T-cell (primary cell): ENCODE measurements at places on chromosomes 4 and X.

DNA sequence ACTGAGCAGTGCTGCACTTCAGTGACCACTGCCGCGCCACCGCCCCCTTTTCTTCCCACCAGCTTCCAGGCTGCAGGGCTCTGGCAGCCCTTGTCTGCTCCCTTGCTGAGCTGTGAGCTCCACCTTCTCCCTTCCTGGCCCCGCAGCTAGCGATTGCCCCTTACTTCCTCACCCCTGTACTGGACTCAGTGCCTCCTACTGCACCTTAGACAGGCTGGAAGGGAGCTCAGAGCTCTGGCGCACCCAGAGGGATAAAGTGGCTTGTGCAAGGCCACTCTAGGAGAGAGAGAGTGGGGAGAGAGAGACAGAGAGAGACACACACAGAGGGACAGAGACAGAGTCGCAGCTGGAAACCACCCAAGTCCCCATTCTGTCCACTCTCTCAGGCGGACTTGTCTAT lies 6.0 kb downstream of the RASL11B start:
- H3K4me1 ChIP-seq = no peaks in the 10 kb centered on the region
- H3K27me3 ChIP-seq = peaks cover 2% of the 10 kb centered on the region
- no peak for DNase-seq
- H3K36me3 ChIP-seq = no peaks in the 10 kb centered on the region
- no peak overlapping the region for H3K4me3 ChIP-seq

DNA sequence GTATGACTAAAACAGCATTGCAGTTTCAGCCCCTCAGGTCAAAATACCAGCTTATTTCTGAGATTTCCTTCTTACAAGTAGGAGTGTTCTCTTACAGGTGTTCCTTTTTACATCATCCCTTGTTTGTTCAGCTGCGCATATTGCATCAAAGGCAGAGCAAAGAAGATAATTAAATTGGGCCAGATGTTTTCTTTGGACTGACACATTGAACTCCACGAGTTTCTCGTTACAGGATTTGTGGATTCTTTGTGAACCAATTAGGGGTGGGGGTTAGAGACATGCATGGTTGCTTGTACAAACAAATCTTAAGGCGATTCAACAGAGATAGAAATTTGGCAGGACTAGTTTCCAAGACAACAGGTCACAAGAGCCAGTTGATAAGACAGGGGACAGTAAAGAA lies 95.7 kb downstream of the SPANXN4 start:
- no peaks in the 10 kb centered on the region for H3K27me3 ChIP-seq
- no peak for DNase-seq
- no peak overlapping the region for H3K27ac ChIP-seq
- no peaks in the 10 kb centered on the region for H3K4me1 ChIP-seq
- no peak overlapping the region for H3K4me3 ChIP-seq

DNA sequence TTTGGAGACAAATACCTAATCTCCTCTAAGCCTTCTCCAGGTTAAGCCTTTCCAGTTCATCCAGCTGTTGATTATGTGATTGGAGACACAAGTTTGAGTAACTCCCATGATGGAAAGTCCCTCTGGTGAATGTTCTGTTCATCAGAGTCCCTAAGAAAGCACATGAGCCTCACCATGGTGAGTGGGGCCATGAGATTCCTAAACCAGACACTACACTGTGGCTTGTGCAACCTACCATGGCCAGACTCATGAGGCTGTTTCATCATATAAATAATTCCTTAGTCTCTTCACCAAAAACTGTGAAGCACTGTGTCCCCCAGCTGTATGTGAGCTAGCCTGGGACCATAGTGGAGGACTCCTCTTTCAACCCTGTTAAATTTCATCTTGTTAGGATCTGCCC lies 14.4 kb downstream of the PKD2 start:
- H3K4me3 ChIP-seq = no peak overlapping the region
- H3K27me3 ChIP-seq = no peaks in the 10 kb centered on the region
- no peak overlapping the region for H3K27ac ChIP-seq

DNA sequence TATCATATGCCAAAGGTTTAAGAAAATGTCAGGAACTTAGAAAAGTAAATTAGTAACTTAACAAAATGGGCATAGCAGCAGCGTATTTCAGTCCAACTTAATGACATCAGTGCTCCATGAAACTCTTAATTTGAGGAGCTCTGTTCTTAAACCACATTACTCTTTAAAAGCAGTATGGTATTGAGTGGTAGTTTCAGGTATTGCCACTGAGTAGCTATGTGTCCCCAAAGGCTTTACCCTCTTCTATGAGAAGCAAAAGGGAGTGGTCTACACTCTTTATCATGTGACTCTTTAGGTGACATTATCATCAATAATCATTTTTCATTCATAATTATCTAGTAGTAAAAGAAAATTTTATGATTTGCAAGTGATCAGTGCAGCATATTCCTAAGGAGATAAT lies 158.3 kb downstream of the STIM2 start:
- no peak for DNase-seq
- no peak overlapping the region for H3K27ac ChIP-seq
- H3K36me3 ChIP-seq = peaks cover 49% of the 10 kb centered on the region
- no peaks in the 10 kb centered on the region for H3K4me1 ChIP-seq
- H3K4me3 ChIP-seq = no peak overlapping the region
- no peaks in the 10 kb centered on the region for H3K27me3 ChIP-seq

- no peak overlapping the region for H3K27ac ChIP-seq
- no peaks in the 10 kb centered on the region for H3K27me3 ChIP-seq
- no peaks in the 10 kb centered on the region for H3K36me3 ChIP-seq
- no peak overlapping the region for H3K4me3 ChIP-seq
- DNase-seq = no peak
- no peaks in the 10 kb centered on the region for H3K4me1 ChIP-seq
Observed at GRCh38 chr4:98092833-98093439, 50.3 kb downstream of the STPG2 start.

DNA sequence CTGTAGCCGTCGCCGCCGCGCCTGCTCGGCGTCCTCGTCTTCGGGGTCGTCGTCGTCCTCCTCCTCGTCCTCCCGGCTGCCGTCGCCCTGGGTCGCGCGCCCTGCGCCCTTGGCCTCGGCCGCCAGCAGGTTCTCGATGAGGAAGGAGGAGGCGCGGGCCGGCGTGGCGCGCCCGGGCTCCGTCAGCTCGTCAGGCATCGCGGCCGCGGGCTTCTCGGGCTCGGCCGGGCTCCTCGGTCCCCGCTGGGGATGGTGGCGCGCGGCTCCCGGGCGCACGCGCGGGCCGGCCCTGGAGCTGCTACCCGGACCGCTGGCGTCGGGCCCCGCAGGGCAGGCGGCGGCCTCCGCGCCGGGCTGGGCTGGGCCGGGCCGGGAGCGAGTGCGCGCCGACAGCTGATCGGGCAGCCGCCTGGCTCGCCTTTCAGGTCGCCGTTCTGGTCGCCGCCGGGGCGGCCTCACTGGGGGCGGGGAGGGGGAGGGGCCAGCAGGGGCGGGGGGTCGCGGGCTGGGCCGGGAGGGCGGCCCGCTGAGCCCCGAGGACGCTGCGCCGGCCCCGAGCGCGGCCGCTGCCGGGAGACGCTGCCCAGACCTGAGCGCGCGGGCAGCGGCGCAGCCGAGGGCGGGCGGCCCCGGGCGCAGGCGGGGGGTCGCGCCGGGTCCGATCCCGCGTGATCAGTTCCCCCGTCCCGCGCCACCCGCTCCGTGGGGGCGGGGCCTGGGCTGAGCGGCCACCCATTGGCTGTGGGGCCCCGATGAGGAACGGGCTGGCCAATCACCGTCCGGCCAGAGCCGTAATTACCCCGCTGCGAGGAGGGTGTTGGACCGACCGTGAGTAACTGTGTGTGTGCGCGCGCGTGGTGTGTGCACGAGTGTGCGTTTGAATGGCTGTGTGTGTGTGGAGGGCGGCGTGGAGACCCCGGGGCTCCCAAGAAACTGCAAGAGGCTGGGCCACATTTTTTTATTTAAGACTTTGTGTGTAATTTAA lies at the start of gene HMX1:
TSS of gene HMX1 (minus strand) at position 423 of the 985 bp plus-strand sequence. CDS start at position 198, 225 bp downstream.
- no peak within 1 kb of the TSS for H3K27ac ChIP-seq
- DNase-seq = no peak
- H3K27me3 ChIP-seq = peaks cover 79% of the 10 kb centered on the region
- H3K4me1 ChIP-seq = no peaks in the 10 kb centered on the region
- no peak within 1 kb of the TSS for H3K4me3 ChIP-seq

DNA sequence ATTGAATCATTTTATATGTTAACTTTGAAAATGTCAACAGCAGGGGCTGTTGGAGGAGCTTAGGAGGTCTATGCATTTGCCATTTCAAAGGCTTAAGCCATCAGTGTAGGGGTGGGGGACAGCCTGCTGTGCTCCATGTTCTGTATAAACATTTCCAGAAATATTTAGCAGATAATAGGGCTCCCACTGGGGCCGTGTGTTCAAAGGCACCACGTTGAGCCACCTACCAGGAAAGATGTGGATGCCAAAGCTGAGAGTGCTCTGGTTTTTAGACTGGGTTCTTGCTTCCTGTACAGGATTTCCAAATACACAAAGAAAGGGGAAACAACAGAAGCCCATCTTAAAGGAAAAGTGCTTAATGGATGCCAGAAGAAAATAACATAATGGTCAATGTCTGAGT lies 219.5 kb downstream of the CENPC start:
- H3K36me3 ChIP-seq = no peaks in the 10 kb centered on the region
- H3K4me3 ChIP-seq = no peak overlapping the region
- H3K27me3 ChIP-seq = no peaks in the 10 kb centered on the region
- no peak overlapping the region for H3K27ac ChIP-seq

DNA sequence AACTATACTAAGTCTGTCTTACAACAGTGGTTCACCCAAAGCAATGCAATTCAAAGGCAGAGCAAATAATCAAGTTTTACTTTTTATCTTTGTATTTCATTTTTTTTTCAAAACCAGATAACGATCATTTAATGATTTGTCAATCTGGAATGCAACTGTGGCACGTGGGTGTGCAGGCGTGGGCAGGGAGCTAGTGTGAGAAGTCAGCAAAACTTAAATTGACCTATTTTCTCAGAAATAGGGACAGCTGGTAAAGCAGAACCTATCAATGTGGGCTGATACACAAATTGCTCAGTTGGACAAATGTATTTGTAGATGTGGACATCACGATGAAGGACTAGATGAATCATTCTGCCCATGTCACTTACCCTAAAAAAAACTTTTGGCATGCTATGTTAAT lies 105.6 kb downstream of the CBLL2 start:
- H3K4me1 ChIP-seq = no peaks in the 10 kb centered on the region
- H3K27me3 ChIP-seq = no peaks in the 10 kb centered on the region
- no peak for DNase-seq
- H3K36me3 ChIP-seq = no peaks in the 10 kb centered on the region
- no peak overlapping the region for H3K4me3 ChIP-seq
- no peak overlapping the region for H3K27ac ChIP-seq
